GM03348 (cell line): ENCODE measurements at places on chromosomes 16 and 17.

DNA sequence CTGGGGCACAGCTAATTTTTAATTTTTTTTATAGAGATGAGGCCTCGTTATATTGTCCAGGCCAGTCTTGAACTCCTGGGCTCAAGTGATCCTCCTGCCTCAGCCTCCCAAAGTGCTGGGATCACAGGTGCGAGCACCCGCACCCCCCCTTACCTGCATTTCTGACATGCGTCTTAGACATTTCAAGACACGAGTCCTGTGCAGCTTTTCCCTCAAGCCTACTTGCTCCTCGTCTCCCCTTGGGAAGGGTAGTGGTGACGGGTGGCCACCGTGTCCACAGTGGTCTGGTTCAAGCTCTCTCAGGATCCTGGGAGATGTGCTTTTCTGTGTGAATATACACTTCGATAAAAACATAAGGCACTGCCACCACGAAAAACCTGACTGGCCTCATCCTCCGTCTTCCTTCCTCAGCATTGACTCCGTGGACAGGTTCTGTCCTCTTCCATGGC, 9.6 kb downstream of the CANT1 start:
- DNase-seq: no peak

DNA sequence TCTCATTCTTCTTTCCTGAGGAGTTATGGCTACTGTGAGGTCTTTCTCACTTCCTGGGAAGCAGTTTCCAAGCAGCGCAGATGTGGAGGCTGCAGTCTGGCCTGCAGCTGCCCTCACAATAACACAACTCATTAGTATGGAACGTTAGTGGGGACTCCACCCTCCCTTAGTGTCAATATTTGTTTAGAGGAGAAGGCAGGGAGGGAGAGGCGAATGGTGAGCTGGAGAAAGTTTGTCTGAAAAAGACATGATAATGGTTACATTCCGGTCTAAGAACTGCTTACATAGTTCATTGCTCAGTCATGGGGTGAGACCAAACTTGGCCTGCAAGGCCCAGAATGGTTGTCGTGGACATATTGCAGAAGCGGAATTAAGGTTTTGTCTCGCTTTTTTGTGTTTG, 170.2 kb downstream of the HS3ST3B1 start:
- peak; percentile 82 for DNase-seq

DNA sequence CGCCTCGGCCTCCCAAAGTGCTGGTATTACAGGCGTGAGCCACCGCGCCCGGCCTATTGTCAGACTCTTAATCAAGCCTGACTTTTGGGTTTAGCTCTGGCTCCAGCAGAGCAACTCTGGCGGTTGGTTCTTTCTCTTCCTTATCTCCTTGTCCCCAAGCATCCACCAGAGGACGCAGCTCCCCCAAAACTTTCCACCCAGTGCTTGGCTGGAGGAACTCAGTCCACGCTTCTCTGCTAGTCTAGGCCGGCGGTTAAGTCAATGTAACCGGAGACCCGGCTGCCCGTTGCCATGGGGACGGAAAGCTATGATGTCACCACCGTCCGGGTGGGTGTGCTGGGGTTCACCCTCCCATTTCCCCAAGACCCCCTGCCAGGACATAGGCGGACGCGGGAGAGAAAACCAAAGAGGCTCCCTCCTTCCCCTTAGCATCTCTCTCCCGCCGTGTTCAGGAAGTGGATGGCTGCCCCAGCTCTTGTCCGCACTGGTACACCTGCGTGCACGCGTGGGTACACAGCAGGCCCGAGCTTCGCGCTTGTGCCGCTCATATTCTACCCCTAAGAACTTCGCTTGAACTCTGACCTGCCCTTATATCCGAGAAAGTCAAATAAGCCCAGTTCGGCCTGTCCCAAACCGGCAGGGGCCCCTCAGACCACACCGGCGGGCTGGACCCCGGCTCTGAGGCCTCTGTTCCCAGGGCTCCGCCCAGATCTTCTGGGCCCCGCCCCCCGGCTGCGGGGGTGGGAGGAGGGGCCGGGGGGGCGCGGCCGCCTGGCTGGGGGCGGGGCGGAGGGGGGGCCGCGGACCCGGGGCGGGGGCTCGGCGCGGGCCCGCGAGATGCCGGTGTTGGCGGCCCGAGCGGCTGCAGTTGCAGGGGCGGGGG, at the start of gene RND2:
Gene RND2, plus strand, starts transcription at position 825 of the 883 bp plus-strand sequence. CDS start 117 bp downstream, outside the sequence.
- DNase-seq: peak; percentile 97

DNA sequence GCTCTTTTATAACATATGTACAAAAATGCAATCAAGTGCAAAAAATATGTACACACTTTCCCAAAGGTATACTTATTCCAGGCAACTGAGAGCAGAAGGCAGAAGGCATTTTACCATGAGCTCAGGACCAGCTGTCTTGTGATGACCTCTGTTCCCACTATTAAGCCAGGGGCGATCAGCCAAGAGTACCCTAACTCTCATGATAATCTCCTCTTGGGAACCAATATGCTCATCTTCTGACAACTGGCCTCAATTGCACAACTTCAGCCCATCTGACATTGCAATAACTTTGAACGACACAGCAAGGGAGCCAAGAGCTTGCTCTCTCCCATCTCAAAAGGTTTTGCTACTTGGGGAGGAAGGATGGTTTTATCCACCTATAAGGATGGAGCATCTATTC, 471.9 kb downstream of the HS3ST3B1 start:
- DNase-seq: no peak

GRCh38 chr17:39036009-39036408, 68.8 kb upstream of the FBXO47 start:
- DNase-seq: no peak

DNA sequence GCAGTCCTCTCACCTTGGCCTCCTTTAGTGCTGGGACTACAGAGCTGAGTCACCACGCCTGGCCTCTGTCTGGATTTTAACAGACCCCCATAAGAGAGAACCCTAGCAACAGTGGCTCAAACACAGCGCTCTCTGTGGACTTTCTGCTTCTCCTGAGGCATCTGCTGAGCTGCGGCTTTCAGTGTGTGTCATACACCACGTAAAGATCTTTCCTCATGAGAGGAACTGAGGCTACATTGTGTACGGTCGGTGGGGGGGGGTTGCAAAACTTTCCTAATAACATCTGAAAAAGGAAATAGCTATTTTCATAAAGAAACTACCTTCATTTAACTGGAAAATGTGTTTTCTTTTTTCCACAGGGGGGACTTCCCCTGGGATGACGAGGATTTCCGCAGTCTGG, 32.9 kb downstream of the DEF8 start:
- DNase-seq: no peak

DNA sequence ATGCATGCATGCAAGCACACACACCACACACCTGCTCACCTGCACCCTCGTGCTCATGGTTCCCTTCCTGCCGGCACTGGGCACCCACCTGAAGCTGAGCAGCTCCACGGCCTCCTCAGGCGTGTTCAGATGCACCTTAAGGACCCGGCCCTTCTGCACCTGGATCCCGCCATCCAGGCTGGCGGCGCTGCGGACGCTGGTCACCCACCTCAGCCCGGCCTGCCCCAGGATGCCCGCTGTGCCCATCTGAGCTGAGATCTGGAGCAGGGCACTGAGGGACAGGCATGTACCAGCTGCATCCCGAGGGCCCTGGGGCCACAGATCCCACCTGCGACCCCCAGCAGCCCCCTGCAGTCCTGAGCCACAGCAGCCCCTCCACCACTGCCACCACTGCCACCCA, 110.0 kb downstream of the LITAF start:
- no peak for DNase-seq

- no peak for DNase-seq
Observed at GRCh38 chr16:85519540-85520231, 93.4 kb upstream of the GSE1 start.

DNA sequence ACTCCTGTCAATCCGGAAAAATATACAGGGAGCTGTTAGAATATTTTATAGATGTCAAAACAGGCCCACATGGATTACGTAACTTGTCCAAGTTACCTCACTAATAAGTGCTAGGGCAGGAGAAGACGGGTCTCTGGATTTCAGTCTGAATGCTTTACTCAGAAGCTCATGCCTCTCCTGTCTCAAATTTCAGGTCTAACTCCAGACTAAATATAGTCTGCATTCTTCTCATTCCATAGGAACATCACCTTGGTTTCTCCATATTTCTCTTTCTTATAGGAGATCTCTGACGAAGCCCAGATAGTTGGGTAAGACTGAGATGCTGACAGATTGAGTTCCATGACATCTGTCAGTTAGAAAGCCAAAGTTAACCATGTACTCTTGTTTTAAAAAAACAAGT, 174.2 kb downstream of the STX8 start:
- peak; percentile 76 for DNase-seq

DNA sequence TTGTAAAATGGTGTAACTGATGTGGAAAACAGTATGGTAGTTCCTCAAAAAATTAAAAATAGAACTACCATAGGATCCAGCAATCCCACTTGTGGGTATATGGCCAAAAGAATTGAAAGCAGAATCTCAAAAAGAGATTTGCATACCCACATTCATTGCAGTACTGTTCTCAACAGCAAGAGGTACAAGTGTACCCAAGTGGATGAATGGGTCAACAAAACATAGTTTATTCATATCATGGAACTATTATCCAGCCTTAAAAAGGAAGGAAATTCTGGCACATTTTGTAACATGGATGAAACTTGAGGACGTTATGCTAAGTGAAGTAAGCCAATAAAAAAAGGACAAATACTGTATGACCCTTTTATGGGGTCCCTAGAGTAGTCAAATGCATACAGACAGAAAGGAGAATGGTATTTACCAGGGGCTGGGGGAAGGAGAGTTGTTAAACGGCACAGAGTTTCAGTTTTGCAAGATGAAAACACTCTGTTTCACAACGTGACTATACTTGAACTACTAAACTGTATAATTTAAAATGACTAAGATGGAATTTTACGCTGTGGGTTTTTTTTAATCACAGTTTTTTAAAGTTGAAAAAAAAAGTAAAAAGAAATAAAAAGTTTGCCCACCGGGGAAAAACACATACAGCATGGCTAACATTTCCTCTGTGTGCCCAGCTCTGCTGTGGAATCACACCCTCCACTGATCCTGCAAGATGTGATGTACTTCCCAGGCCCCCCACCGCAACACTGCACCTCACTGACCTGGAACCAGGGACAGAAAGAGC, 6.1 kb downstream of the TVP23A start:
- no peak for DNase-seq

GRCh38 chr16:65260746-65261145, 138.9 kb upstream of the CDH11 start:
- DNase-seq: no peak

DNA sequence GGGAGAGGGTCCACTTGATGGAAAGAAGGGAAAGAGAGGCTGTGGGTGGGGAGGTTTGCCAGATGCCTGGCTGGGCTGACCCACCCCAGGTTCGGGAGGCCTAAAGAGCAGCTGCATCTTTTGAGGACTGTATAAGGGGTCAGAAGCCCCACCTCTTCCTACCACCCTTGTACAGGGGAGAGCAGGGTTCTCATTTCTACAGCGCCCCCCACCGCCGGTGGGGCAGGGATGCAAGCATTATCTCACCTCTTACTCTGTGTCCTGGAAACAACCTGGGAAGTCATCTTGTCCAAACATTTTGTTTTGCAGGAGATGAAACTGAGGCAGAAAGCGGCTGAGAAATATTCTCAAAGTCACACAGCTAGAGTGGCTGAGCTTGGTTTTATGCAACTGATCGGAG, 22.5 kb upstream of the CCDC182 start:
- no peak for DNase-seq

DNA sequence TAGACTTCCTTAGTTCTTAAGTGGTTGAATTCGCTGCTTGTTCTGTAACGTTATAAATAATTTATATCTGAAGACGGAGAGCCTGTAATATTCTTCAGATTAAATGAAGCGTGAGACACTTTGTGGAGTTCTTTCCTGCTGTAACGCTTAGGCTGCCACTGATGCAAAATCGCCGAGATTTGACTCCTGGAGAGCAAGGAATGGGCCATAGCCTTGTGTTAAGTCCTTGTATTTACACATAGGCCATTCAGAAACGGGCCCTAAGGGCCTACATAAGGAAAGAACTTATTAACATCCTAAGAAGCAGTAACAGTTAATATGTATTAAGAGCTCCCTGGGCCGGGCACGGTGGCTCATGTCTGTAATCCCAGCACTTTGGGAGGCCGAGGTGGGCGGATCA, 936 bp downstream of the EMC6 start:
- DNase-seq: no peak

DNA sequence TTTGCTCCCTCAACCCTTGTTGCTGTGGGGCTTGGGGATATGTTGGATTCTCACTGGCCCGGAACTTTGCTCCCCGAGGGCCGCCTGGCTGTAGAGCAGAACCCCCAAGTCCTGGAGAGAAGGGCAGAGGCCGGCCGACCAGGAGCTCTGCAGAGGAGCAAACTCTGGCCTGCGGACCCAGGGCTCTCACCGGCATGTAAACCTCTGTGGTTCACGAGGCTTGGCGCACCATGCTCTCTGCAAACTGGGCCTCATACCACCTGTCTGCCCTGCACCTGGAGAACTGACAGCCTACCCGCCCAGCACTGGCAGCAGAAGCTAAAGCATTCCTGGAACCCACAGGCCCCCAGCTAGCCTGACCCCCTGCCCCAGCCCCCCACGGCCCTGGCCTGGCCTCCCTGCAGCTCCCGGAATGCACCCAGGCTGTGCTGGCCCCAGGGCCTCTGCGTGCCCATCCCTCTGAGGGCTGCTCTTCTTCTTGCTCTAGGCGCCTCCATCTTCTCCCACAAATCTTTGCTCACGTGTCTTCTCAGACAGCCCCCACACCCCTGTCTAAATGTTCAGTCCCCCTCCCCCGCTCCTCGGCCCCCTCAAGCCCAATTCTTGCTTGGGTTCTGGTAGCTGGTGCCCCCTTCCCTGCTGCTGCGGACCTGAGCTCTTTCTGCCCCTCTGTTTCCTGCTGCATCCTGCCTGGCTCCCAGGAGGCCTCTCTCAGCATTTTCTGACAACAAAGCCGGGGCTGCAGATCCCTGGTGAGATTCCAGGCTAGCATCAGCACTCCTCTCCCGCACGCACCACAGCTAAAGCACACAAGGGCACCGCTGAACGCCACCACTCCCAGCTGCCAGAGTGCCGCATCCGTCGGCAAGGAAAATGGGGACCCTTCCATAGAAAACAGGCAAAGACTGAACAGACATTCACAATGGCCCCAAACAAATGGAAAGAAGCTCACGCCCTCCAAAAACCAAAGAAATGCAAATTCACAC, 23.3 kb downstream of the ACTG1 start:
- DNase-seq: no peak

DNA sequence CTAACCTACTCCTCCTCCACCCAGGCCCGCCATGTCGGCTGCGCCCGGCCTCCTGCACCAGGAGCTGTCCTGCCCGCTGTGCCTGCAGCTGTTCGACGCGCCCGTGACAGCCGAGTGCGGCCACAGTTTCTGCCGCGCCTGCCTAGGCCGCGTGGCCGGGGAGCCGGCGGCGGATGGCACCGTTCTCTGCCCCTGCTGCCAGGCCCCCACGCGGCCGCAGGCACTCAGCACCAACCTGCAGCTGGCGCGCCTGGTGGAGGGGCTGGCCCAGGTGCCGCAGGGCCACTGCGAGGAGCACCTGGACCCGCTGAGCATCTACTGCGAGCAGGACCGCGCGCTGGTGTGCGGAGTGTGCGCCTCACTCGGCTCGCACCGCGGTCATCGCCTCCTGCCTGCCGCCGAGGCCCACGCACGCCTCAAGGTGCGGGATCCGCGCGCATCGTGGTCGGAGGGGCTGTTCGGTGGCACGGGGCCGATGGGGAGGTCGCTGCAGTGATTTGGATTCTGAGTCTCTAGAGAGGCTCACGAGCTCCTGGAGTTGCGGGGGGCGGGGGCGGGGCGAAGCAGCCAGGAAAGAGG, 878 bp downstream of the TRIM72 start:
- no peak for DNase-seq
